GM12892 (cell line): ENCODE measurements at places on chromosomes 12 and 14.
A peak's percentile ranks its signal among the peaks of the same experiment; 100 is the strongest.

DNA sequence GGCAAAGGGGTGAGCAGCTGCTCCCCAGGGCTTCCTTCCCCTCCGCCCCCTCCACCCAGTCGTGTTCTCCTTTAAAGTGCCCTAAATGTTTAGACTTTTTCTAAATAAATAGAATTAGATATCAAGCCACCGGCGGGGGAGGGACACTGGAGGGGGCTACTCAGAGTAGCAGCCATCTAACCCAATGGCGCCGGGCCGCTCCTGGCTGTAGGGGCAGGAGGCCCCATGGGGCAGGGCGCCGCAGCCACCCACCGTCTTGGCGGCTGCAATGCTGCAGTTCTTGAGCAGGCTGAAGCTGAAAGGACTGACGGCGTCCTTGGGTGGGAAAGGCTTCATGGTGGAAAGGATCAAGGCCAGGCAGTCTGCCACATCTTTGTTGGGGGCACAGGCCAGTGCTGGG is 13.1 kb downstream of the SLC39A5 start:
- no peak for DNase-seq

GRCh38 chr12:10243818-10244520 is 31.3 kb downstream of the GABARAPL1 start:
- peak; percentile 12 for DNase-seq

GRCh38 chr14:22646570-22647254 is 2.6 kb upstream of the OR6J1 start:
- DNase-seq: no peak

DNA sequence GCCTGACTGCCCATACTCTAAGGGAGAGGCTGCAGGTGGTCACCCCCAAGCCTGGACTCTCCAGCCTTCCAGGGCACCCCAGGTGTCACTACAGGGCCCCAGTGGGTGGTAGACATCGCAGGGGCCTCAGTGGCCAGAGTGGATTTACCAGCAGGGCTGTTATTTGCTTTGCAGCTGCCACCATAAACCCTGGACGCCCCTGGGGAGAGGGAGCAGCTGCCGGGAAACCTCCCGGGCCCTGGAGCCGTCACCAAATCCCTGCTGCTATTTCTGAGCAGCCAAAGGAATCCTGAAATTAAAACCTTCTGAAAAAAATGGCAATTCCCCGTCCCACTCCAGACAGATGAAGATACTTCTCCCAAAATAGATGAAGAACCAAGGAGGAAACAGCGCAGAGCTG is 13.9 kb downstream of the TMEM119 start:
- DNase-seq: no peak

DNA sequence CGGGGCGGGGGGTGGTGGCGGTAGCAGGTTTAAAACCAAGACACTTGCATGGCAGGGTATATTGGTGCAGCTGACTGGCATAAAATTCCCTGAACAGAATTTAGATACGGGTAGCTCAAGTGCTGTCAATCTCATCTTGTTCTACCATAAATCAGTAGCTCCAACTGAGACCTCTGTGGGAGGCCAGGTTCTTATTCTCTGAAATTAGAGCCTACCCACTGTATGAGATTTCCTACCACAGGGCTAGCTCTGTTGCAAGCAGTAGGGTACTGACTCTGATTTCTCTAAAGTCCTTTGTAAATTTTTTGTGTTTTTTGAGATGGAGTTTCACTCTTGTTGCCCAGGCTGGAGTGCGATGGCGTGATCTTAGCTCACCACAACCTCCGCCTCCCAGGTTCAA is 3.3 kb upstream of the RPLP0 start:
- no peak for DNase-seq

DNA sequence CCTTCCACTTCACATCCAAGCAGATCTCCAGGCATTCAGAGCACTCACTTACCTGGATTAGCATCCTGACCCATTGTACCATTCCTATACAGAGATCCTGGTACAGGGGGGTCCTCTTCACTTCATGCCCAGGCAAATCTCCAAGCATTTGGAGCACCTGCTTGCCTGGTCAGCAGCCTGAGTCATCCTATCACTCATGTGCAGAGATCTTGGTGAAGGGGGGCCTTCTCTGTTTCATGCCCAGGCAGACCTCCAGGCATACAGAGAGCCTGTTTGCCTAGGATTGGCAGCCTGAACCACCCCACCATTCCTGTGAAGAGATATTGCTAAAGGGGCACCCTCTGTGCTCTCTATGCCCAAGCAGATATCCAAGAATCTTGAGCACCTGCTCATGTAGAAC is 111.1 kb upstream of the CCDC175 start:
- no peak for DNase-seq

DNA sequence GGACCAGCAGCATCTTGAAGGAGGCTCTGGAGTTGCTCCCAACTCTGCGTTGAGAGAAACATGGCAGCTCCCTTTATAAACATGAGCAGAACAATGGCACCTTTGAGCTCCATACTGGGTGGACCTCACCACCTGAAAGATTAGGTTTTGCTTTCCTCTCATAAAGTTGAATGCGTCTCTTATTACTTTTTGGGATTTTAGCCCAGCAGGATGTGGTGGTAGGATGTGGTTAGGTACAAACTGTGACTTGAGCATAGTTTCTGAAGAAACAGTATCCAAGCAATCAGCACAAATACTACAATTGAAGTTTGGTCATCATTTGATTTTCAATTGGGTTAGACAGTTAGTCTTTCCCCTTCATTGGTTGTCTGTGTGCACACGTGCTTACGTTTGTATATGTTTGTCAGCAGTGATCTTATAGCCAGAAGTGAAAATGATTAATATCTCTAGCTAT is at the start of gene PRR4:
Gene PRR4 (minus strand): TSS at position 51 of the 454 bp plus-strand sequence. CDS start 38 bp downstream, at position 13.
- no peak for DNase-seq

DNA sequence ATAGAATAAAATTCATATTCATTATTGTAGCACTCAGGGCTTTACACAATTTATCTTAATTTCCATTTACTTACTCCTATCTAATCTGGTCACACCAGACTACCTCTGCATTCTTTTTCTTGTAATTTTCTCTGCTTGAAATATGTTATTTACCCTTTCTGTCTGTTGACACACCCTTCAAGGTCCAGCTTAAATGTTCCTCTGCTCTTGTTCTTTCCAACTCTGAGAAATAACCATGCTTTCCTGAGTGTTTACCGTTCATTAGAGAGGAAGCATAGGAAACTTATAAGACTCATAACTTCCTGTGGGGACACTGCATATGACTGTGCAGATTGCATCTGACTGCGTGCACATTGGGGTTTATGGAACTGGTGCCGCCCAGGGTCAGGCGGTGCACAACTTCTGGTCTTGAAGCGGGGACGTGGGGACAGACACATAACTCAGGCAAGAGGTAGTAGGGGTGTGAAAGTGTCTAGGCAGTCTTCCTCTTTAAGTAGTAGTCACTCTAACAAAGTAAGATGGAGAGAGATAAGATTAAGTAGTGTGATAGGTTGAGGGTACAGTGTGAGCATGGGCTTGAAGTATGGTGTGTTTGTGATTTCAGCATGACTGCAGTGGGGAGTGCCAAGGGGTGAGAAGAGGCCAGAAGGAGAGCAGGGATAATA is 42.6 kb upstream of the FOXJ2 start:
- DNase-seq: no peak

DNA sequence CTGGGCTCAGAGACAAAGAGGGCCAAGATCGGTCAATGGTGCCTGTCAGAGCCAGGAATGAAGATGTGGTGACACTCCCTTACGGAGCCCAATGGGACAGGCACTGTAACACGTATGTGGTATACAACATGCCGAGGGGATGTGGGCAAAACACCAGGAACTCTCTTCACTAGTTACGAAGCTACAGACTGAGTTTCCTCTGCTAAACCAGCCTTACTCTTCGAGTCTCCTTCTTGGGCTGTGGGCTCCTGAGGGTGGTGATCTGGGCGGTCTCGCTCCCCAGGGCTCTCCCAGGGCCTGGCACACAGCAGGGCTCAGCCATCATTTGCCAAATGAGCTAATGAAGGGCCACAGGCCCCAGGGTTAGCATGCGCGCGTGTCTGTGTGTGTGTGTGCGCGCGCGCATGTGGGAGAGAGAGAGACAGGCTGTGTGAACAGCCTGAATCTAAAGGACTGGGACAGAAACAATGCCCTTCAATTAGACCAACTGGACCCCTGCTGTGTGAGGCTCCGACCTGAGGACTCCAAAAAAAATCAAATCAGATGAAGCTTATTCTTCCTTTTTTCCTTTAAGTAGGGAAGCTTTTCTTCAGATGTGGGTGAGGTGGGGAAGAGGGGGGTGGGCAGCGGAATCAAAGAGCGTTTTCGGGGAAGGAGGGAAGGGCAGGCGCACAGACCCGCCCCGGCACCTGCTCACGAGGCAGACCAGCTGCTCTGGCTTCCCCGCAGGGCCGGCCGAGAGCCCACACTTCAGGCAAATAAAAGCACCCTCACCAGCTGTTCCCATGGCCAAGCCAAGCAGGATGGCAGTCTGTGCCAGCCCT is 42.5 kb downstream of the CCDC88C start:
- no peak for DNase-seq

DNA sequence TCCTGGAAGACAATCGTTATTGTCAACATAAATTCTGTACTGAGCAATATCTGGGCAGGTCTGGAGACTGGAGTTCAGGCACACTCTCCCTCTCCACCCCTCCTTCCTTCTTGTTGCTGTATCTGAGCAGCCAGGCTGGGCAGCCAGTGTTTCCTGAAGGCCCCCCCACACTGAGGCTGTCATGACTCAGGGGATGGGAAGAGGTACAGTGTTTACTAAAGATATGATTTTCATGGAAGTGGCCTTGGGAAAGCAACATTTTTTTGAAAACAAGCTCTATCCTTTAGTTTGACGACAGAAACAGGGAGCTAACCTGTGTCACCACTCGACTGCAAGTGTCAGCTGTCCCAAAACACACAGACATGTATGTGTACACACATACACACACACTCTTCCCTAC is 1485.4 kb upstream of the TMEM132C start:
- no peak for DNase-seq

GRCh38 chr14:94747739-94748138 is 22.2 kb downstream of the GSC start:
- no peak for DNase-seq

GRCh38 chr12:3073438-3074250 is 3.5 kb upstream of the TSPAN9 start:
- peak; percentile 70 for DNase-seq

GRCh38 chr12:93689076-93689834 is 12.1 kb downstream of the CRADD start:
- DNase-seq: no peak

DNA sequence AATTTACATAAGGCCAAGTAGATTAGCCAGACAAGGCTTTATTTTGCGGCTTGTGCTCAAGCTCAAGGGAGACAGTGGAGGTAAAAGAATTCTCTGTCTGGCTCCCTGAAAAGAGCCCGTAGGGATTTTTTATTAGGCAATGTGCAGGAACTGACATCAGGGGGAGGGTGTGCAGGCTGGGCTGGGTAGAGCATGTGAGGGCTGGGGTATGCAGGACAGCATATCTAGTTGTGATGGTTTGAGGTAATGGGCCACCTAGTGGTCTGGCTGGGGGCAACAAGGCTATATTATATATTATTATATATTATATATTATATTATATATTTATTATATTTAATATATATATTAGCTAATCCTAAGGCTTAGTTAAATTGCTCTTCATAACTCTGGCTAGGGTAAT is 102.1 kb downstream of the TMEM117 start:
- no peak for DNase-seq

GRCh38 chr12:117100251-117100650 is 1.0 kb upstream of the TESC start:
- no peak for DNase-seq

- no peak for DNase-seq
These were observed 688 bp upstream of the RASSF3 start for GRCh38 chr12:64609536-64610078.

- DNase-seq: no peak
These were observed 3.7 kb upstream of the SIX1 start for GRCh38 chr14:60652674-60653651.

DNA sequence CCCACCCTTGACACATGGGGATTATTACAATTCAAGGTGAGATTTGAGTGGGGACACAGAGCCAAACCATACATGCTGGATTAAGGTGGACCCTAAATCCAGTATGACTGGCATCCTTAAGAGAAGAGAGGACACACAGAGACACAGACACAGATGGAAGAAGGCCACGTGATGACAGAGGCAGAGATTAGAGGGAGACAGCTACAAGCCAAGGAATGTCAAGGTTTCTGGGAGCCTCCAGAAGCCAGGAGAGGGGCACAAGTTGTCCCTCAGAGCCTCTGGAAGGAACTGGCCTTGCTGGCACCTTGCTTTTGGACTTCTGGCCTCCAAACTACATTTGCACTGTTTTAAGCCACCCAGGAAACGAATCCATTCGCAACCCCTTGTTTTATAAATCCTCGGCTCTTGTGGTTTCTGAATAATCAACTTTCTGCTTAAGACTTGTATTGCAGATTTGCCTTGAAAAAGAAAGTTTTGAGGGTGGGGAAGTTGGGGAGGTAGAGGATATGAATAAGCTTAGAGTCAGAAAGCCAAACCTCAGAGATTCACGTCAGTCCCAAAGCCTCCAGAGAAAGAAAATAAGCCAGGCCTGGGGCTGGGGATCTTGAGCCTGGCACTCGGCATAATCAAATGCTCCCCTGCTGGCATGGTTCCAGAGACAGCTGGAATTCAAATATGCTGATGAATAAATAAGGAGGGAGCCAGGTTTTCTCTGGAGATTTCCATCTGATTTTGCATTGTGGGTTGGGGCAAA is 224.2 kb upstream of the PWP1 start:
- DNase-seq: no peak

DNA sequence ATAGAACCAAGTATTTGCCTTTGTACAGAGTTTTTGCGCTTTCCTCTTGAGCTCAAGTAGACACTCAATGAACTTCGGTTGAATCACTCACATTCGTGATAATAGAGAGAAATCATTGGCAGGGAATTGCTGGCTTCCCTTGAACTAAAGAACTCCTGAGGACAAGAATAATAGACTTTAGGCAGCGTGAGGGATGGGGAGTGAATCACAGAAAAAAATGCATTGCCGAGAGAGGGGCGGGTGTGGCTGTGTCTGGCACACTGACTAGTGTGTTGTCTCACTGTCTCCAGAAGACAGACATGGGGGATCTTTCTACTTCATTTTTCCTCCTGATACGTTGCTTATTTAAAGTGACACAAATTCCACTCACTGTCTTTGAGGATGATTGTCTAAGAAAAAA is 805.2 kb downstream of the BCL11B start:
- no peak for DNase-seq

GRCh38 chr14:98941481-98941880 is 330.5 kb downstream of the BCL11B start:
- no peak for DNase-seq

- DNase-seq: no peak
These were observed 76.2 kb downstream of the APAF1 start for GRCh38 chr12:98721204-98721702.
